Renal cortex interstitium (tissue), 15 donors: ENCODE measurements at places on chromosomes 5 and 9.

- DNase-seq, result no peak
Observed at GRCh38 chr9:123712399-123712798, 217.5 kb downstream of the DENND1A start.

DNA sequence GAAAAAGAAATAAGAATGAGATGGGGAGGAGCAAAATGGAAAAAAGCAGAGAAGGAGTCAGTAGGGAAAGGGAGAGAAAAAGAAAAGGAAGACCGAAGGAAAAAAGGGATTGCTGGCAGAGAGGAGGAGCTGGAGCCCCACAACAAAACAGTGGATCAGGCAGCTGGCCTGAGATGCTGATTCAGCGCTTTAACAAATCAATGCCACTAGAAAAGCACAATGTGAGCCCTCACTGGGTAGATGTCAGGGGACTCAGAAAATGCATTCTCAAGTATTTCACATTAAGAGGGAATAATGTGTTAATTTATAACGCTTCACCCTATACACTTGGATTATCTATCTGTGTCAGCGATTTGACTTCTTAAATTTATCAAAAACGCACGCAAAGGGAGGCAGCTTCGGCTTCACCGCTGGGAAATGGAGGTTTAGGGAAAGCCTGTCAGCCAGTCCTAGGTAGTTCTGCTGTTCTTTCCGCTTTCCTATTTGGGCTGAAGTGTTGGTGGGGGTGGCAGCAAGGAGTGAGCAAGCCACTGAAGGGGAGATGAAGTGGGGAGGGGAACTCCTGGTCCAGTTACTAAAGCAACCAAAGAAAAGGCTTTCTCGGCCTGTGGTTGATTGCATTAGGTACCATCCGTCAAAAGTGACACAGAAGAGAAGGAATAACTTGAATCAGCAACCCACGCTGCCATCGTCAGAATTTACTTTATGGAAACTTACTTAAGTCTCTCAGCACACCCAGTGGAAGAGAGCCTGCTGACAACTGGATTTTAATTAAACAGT lies 161.6 kb downstream of the BNC2 start:
- no peak for DNase-seq

- no peak for DNase-seq
Observed at GRCh38 chr5:159341906-159342310, 11.6 kb upstream of the IL12B start.

DNA sequence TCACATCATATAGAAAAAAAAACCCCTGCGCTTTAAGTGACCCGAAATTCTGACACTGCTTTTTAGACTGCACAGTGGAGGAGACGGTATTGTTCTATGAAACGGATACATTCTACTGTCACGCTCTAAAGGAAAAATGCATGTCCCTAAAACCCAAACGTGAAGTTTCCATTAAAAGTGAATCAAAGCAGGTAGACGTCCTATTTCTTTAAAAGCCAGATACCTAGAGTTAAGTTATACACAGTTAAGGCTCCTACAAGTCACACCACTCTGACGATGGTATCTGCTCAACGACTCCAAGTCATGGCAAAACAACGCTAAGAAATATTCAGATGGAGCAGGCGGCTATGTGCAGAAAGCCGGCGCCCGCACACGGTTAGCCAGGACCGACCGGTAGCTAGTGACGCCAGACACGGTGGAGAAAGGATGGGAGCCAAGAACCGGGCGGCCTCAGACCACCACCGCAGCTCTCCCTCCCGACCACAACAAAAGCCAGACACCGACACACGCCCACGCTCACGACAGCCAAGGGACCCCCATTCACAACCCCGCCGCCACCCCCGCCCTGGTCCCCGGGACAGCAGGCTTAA lies 734 bp downstream of the SKP1 start:
- no peak for DNase-seq

GRCh38 chr5:139975306-139975705 lies 67.8 kb downstream of the NRG2 start:
- DNase-seq, result no peak

DNA sequence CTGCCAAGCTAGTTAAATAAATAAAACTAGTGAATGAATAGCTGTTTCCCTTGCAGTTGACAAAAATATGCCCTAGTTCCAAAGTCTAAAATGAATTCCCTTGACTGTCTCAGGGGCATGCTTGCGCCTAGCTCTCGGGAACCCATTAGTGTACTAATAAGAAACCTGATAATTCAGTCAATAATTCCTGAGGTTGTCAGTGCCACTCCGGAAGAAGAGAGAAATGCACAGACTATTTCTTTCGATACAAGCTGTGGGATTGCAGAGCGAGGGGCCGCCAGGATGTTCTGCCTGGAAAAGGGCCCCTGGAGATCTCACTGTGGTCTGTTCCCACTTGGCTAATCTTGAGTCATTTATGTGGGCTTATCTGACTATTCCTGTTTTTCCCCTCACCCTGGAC lies 56.4 kb upstream of the LARP1 start:
- no peak for DNase-seq

DNA sequence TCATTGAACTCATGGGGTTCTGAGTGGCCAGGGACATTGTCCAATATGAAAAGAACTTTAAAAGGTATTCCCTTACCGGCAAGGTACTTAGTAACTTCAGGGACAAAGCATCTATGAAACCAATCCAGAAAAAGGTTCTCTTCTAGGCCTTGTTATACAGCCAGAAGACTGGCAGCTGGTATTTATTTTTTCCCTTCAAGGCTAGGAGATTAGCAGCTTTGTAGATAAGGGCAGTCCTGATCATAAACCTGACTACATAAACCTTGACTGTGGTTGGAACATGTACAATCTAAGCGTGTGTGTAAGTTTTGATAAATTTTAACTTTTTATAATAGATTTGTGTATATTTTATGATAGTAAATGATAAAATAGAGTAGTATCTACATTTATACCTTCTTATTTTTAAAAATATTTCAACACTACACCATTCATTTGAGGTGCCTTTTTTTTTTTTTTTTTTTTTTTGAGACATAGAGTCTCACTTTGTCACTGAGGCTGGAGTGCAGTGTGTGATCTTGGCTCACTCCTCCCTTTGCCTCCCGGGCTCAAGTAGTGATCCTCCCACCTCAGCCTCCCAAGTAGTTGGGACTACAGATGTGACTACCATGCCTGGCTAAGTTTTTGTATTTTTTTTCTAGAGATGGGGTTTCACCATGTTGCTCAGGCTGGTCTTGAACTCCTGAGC lies 24.5 kb downstream of the RANBP17 start:
- DNase-seq, result no peak
